SJCRH30 (cell line): ENCODE measurements at places on chromosomes 1 and 21. TPM values are rescaled to one million over a fixed set of nuclear protein-coding genes. Genes with fewer than 3 reads are reported as not detected.
A peak's percentile ranks its signal among the peaks of the same experiment; 100 is the strongest.

The C21orf91 gene
- 21.1 and 23.7 TPM in 2 replicates for total RNA-seq

The KCTD3 gene
- 57.6 and 65.6 TPM in 2 replicates for total RNA-seq

- no peak for DNase-seq
Measured at GRCh38 chr1:23599125-23599524, 39.8 kb upstream of the ID3 start.

The LCE1E gene
- not detected in 2 replicates for total RNA-seq

GRCh38 chr1:66240491-66241484, 293.2 kb upstream of the SGIP1 start:
- peak; percentile 9 for DNase-seq

The TPTE gene
- total RNA-seq: 0.28 and 0.38 TPM in 2 replicates
